ENCODE measurements at places on chromosomes 2 and 18. TPM values are rescaled to one million over a fixed set of nuclear protein-coding genes. Genes with fewer than 3 reads are reported as not detected.

The POTEI gene
- polyA plus RNA-seq = not detected

The GATA6 gene
- polyA plus RNA-seq = not detected

The GRP gene
- 2.8 TPM for polyA plus RNA-seq

GRCh38 chr2:127874378-127875269 is 11.1 kb downstream of the AMMECR1L start:
- no peak overlapping the region for H3K4me3 ChIP-seq
- no peaks in the 10 kb centered on the region for H3K4me1 ChIP-seq
- H3K36me3 ChIP-seq = peaks cover 25% of the 10 kb centered on the region
- no peak for DNase-seq
- no peak overlapping the region for H3K27ac ChIP-seq

GRCh38 chr2:128520340-128520739 is 201.7 kb upstream of the HS6ST1 start:
- no peak overlapping the region for H3K27ac ChIP-seq
- no peaks in the 10 kb centered on the region for H3K36me3 ChIP-seq

GRCh38 chr18:79803611-79804051 is 5.9 kb downstream of the KCNG2 start:
- H3K27me3 ChIP-seq = peaks cover 78% of the 10 kb centered on the region
- no peaks in the 10 kb centered on the region for H3K36me3 ChIP-seq
- H3K4me3 ChIP-seq = no peak overlapping the region
- H3K27ac ChIP-seq = no peak overlapping the region
- DNase-seq = no peak
